ENCODE measurements at places on chromosomes 7 and 10.

DNA sequence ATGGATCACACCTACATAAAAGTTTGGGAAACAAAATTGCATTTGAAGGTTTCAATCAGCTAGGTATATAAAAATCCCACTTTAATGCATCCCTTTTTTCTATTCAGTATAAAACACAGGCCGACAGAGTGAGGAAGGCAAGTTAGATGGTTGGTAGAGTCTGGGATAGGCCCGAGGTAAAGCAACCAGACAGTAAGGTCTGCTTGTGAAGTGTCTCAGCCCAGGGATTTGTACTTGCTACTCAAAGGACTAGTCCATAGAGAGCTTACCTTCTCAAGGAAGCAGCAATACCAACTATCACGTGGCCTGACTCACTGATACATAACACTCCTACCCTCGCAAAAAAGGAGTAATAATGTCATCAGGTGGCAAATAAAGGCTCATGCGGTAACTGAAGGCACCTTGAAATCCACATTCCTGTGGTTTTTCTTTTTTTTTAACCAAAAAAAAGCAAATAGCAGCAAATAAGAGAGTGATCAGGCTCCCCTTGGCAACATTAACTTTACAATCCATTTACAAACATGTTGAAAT is 56.2 kb upstream of the ATP6V0A4 start:
- DNase-seq: no peak

GRCh38 chr7:96674565-96674964 is 35.1 kb downstream of the SEM1 start:
- no peak for DNase-seq

- DNase-seq: no peak
Measured at GRCh38 chr10:10421071-10421470, 596.6 kb upstream of the CELF2 start.

DNA sequence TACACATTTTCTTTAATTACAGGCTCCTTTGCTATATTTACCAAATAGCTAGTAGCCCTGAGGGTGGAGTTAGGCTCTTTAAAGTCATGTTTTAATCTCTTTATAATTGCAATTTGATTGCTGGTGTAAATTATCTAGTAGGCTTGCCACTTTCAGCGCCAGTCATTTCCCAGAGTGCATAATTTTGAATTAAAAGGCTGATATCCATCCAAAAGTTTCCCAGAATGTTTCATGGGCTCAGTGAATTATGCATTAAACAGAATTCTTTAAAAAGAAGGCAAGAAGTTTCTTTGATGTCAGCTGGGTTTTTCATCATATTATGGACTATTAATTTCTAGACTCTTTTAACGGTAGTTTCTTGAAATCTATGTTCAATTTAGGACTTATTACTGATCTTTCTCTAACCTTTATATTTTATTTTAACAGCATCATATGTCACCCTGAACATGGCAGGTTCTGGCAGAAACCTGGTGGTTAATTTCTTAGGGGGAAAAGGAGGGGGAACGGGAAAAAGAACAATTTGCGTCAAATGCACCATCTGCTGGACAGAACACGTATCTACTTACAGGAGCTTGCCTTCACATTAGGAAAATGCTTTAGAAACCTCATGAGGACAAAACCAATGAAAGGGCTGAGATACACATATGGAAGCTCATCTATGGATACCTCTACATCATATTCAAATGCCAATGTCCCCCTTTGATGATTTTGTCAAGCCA is 171.1 kb downstream of the GRM3 start:
- DNase-seq: no peak

- no peak for DNase-seq
Measured at GRCh38 chr7:55490099-55490498, 82.2 kb downstream of the VOPP1 start.

DNA sequence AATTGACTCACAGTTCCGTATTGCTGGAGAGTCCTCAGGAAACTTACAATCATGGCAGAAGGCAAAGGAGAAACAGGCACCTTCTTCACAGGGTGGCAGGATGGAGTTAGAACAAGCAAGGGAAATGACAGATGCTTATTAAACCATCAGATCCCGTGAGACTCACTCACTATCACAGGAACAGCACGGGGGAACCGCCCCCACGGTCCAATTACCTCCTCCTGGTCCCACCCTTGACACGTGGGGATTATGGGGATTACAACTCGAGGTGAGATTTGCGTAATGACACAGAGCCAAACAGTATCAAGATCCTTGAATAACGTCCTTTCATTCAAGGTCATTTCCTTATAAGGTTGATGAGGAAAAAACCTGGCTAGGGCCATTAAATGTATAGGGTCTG is 176.6 kb downstream of the TPK1 start:
- DNase-seq: no peak

- DNase-seq: no peak
Measured at GRCh38 chr7:106288263-106288662, 3.5 kb upstream of the NAMPT start.

DNA sequence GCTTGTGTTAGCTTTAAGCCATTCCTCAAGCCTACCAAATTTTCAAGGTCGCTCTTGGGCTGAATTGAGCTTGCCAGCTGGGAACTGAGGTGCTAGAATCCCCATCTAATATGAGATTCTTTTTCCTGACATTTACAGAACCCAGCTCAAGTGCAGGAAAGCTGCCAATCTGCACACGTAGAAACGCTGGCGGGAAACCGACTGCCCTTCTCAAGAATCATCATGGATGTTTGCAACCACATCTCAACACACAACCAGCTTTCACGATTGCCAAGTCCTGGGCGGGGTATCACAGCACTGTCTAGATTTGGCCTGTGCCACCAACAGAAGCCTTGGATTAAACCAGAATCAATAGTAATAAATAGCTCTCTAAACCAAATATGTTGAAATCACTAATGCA is 203.7 kb downstream of the DIP2C start:
- no peak for DNase-seq

DNA sequence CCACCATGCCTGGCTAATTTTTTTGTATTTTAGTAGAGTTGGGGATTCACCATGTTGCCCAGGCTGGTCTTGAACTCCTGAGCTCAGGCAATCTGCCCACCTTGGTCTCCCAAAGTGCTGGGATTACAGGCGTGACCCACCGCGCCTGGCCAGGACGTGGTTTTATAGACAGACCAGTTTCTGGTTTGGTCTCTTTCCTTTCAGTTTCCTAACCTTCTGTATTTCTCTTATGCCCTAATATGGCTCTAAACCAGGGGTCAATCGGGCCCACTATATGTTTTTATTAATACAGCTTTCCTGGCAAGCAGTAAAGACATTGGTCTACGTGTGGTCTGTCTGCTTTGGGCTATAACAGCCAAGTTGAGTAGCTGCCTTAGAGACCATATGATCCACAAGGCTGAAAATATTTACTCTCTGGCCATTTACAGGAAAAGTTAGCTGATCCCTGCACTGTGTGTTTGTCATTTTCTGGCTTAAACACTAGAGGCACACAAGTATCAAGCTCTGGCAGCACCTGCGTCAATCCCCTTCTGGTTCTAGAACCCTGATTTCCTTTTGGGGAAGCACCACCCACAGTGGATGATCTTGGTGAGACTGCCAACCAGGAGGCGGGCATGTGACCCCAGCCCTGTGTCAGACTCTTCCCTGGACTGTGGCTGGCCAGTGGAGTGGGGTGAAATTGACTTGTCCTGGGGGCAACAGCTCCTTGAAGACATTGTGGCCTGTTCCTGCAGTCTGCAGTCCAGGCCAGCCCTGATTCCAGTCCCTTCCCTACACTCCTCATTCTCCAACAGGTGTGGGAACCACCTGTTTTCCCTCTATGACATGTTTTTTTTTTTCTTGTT is 497.2 kb downstream of the PLXNA4 start:
- no peak for DNase-seq

- DNase-seq: no peak
Measured at GRCh38 chr10:67783606-67784294, 54.2 kb downstream of the DNAJC12 start.

DNA sequence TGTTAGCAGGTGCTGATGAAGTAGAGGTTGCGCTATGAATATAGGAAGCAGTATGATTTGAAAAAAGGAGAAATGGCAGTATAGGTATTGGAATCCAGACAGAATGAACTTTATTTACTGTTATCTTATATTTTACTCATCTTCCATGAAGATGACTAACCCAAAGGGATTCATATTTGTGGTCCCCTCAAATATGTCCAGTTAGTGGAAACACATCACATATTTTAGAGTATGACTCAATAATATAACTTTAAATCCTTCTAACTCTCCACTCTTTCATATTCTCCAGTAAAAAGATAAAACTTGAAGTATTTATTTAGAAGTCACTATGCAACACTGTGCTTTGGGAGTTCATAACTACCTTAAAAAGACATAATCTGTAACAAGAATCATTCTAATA is 286.5 kb upstream of the LRRTM3 start:
- DNase-seq: no peak

GRCh38 chr10:117718986-117719920 is 176.7 kb downstream of the EMX2 start:
- no peak for DNase-seq

GRCh38 chr7:134636008-134636449 is 10.6 kb upstream of the BPGM start:
- no peak for DNase-seq

DNA sequence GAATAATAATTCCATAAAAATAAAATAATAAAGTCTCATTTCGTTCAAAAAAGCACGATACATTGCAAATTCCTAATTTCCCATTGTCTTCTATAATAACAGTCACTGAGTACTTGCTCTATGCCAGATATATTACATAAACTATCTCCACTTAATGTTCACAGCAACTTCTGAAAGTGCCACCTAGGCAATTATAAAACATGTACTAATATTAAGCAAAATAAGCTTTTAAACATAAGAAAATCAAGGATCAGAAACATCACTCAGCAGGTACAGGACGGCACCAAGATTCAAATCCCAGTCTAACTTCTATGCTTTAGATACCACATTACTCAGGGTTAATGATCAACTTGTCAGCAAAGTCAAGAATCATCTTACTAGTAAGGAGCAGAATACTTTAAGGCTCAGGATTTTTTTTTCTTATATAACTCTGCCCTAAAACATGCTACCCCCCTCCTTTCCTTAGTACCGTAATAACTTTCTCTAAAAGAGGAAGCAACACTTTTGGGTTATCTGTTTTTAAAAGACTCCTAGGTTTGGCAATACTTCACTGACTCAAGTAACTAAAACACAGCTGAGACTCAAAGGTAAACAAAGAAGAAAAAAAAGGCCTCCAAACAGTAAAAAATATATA is 51.3 kb downstream of the USP6NL start:
- no peak for DNase-seq

DNA sequence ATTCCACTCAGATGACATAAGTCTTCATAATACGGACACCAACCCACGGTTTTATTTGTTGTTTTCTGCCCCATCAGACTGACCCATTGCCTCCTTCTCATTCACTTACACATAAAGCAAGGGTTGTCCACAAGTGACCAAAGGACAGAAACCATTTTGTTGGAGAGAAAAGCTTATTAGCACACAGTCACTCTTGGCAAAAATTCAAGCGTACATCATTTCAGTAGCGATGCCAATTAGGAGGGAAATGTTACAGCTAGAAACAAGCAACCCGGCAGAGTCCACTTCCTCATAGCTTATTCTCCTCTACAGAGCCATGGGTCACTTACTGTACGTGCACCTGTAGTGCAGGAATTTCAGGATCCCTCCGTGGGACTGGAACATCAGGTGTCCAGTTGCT is 23.0 kb downstream of the ABLIM1 start:
- no peak for DNase-seq

- no peak for DNase-seq
Measured at GRCh38 chr10:118145256-118145655, 98.5 kb upstream of the RAB11FIP2 start.

DNA sequence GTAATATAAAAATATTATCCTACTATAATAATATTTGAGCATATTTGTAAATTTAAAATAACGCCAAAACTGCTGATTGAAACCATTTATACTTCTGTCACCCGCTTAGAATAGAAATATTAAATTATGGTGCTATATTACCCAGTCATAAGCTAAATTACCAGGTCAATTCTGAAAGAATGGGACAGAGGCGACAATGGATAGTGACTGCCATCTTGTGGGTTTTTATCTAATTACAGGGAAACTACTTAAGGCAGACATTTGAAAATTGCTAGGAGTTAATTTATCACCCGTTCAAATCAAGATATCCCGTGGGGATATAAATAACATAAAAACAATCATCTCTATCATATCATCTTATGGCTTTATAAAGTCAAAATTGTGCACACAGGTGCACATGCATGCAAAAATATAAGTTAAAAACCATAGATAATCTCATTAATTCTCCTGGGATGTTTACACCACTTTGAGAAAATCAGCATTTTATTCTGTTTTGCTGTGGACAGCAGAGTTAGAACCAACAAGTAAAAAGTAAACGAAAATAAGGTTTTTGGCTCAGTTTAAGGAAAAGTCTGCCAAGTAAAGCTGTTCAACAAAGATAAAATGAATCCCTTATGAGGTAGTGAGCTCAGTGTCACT is 41.3 kb upstream of the HPSE2 start:
- DNase-seq: no peak

DNA sequence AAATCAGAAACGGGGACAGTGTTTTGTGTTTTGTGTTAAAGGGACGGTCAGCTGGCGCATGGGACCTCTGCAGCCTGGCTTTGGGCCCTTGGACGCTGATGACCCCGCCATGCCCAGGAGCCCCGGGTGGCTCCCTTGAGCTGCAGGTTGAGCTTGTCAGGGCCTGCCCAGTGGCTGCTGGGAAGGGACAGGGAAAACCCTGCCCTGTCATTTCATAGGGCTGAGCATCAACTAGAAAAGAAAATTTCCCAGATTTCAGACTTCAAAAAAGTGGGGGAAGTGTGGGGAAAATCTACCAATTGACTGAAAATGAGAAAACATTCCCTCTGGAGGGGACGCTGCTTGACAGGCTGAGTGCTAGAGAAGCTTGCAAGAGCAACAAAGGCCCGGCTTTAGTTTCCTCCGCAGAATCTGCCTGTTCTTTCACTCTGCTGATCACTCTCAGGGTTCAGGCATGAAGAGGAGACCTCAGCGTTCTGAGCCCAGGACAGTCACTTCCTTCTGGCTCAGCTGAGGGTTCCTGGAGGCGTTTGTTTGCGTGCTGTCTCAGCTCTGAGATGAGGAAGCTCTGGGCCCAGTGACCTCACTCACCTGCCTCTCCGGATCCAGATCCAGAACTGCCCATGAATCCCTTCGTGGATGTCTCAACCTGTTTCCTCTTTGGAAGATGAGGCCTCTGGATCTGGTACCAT is 18.6 kb upstream of the DNAJB6 start:
- no peak for DNase-seq

DNA sequence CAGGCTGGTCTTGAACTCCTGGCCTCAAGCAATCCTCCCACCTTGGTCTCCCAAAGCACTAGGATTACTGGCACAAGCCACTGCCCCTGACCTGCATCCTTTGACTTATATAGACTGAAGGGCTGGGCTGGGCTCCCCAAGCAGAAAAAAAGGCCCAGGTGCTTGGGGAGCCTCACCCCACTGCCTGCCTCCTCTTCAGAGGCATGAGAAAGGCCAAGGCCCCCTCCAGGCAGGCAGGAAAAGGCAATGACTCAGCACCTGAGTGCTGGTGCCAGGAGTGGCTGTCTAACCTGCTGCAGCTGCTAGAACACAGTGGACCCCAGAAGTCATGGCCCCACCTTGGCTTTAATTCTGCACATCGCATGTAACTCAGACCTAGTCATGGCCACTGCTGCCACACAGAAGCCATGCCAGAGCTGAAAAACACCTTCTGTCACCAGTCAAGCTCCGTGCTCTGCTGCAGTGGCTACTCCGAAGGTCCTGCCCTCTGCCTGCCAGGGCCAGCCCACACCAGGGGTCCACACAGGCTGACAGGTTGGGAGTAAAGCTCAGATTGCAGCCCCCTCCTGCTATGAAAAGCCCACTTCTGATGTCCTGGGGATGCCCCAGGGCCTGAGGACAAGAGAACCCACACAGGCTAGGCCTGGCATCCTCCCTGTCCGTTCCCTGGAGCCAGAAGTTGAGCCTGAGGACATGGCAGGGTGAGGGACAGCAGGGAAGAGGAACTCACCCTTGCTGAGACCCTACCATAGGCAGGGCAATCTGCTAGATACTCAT is 48.5 kb downstream of the GRID1 start:
- DNase-seq: no peak

Data from cortex of kidney (tissue), 1 donor.